SW 1271 (cell line): ENCODE measurements at places on chromosomes 12 and 14.
A peak's percentile ranks its signal among the peaks of the same experiment; 100 is the strongest.

GRCh38 chr14:50342221-50343078 lies 30.3 kb downstream of the DMAC2L start:
- DNase-seq = no peak

DNA sequence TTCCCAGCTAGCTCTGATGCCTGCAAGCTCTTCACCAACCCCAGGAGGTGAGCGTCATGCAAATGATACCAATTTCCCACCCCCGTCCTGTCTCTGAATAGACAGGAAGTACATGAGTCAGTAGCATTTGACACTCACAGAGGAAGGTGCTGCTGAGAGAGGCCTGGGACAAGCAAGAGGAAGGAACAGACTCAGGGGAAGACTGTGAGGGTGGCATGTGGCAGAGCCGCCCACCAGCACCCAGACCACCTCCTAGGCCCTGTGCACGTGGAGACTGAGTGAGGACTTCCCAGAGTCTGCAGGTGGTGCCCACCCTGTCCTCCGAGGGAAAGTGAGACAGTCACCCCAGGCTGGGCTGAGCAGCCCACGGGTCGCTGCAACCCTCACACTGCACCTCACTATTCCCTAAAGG lies 199.5 kb upstream of the SFSWAP start:
- peak; percentile 51 for DNase-seq

GRCh38 chr14:82080370-82080769 lies 546.7 kb upstream of the SEL1L start:
- no peak for DNase-seq

DNA sequence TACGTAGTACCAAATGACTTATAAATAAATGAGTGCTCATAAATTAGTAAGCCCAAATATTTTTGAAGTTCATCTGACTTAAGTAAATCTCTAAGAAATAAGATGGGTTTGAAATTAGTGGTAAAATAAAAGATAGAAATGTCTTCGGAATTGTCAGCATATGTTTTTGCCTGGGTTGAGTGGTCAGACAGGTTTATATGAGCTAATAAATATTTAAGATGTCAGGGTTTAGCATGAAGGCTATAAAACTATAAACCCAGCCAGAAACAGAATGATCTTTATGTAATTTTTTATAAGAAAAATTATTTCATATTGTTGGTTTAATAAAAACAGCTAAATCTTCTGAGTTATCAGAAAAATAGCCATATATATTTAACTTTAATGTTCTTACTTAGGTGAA lies 37.3 kb downstream of the JAG2 start:
- no peak for DNase-seq

DNA sequence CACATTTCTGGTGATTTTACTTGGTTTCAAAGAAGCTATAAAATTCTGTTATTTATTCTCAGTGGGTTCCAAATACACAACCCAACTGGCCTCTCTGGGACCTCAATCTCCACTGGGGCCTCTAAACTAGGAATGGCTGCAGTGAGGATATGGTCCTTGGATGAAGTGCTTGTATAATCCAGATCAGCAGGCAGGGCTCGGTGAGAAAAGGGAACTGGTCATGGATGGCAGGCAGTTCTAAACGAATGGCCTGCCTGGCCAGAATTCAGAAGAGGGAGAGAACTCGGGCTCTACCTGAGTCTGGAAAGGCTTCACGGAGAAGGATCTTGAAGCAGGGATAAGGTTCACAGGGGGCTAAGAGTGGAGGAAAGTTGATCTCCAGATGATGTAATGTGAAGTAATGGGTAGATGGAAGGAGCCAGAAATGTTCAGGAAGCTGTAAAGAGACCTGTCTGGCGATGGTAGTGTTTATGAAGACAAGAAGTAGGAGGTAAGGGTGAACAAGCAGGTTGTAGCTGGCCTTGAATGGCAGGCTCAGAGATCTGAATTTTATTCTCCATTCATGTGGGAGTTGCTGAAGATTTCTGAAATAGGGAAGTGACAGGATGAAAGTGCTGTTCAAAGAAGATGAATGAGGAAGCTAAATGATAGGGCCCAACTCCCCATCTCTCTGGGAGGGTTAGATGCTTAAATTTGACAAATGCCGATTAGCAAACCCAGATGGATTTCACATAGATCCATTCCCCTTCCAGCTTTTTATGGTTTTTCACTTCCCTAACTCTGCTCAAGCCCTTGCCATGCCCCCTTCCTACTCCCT lies 31.5 kb upstream of the ANO6 start:
- no peak for DNase-seq

DNA sequence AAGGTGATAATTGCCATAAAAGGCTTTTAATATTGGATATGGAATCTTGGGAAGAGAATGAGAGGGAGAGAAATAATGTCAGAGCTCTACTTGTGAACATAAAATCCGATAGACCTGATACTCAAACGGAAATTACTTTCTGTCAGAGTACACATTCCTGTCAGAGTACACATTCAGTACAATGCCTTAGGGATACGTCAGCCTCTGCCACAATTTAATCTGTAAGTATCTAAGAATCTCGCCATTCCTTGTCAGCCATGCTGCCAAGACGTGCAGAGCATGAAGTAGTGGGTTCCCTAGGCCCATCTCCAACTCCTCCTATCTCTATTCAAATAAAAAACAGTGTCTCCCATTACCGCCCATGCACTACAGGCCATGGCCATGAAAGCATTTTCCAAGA lies 242.6 kb downstream of the CEP128 start:
- no peak for DNase-seq

- no peak for DNase-seq
Measured at GRCh38 chr14:93544212-93544611, 113.5 kb downstream of the UNC79 start.

GRCh38 chr14:101789222-101789621 lies 27.7 kb downstream of the PPP2R5C start:
- no peak for DNase-seq

- no peak for DNase-seq
Measured at GRCh38 chr14:65263177-65263788, 149.2 kb upstream of the FUT8 start.

DNA sequence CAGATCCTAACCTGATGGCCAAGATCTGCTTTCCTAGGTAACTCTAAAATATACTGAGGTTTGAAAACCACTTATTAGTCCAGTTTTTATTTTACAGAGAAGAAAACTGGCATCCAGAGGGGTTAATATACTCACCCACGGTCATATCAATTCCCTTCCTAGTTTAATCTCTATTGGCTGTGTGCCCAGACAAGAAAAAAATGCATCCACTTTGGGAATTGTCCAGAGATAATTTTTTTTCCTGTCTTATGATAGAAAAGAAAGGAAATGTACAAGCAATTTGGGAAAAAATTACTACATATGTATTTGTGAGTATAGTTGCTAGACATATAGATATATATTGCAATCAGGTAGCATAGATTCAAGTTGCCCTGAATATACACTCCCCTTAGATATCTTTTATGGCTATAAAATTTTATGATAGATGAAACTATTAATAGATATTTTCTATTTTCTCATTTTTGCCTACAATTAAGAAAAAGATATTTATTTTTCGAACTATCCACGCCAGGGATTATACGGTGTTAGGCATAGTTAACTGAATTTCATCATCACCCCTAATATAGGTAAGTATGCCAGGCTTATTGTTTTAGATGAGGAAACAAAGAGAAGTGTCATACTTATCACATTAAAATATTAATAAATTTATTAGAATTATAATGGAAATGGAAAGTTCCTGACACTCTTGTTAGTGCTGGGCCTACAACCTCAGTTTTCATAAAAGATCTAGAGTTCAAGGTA lies 100.5 kb upstream of the SLC38A2 start:
- peak; percentile 50 for DNase-seq

DNA sequence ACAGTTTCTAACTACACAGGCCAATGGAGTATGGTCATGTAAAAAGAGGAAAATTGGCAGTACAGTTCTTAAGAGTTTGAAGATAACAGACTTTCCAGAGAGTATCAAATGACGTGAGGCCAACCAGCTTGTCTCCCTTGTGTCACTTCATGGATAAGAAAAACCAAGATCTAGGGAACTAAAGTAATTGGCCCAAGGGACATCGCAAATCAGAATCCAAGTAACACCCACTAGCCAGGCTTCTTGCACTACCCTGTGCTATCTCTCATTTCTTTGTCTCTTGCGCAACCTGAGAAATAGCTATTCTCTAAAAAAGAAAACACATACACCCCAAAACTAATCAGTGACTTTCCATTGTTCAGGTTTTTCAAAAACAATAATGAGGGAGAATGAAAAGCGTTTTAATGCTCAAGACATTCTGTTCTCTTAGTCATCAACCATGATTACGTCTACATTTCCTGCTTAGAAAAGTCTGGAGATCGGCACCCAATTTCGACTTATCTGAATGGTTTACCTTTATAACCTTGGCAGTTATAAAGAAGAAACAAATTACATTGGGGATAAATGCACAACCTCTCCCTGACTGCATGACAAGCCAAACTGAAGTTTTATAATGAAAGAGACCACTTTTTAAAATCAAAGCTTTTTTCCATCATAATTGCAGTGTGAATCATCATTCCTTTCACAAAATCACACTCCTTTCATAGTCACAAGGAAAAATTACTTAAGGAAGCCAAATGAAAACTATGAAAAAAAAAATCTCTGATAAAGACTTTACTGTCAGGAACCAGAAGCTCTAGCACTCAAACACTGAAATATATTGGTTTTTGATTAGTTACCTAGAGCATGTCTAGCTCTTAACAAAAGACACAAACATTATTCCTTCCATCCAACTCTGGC lies 42.1 kb downstream of the TMTC1 start:
- DNase-seq = no peak

DNA sequence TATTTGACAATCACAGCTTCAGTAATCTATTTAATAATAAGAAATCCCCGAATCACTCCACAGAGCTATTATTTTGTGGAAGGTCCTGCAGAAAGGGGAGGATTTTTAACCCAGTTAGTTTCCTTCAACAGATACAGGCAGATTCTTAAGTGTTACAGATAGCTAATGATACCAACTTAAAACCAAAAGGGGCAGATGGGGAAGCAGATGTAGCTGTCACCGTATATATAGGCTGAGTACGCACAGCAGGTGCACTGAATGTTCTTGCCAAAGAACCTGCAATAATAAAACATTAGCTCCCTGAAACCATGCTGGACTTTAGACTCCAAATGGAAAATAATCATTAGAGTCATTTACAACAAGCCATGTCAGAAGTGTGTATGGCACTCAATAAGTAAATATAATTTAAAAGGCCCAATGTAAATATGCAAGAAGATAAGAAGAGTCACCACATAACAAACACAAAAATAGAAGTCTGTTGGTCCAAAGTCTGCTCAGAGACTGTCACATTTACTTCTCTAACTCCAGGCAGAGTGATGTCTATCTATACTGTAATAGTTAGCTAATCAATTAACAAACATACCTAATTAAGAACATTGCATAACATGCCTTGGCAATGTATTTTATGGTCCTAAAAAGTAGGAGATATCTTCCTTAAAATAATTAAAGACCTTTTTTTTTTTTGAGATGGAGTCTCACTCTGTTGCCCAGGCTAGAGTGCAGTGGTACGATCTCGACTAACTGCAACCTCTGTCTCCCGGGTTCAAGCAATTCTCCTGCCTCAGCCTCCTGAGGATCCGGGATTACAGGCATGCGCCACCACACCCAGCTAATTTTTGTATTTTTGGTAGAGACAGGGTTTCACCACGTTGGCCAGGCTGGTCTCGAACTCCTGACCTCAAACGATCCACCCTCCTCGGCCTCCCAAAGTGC lies 78.8 kb downstream of the SEC23A start:
- no peak for DNase-seq

DNA sequence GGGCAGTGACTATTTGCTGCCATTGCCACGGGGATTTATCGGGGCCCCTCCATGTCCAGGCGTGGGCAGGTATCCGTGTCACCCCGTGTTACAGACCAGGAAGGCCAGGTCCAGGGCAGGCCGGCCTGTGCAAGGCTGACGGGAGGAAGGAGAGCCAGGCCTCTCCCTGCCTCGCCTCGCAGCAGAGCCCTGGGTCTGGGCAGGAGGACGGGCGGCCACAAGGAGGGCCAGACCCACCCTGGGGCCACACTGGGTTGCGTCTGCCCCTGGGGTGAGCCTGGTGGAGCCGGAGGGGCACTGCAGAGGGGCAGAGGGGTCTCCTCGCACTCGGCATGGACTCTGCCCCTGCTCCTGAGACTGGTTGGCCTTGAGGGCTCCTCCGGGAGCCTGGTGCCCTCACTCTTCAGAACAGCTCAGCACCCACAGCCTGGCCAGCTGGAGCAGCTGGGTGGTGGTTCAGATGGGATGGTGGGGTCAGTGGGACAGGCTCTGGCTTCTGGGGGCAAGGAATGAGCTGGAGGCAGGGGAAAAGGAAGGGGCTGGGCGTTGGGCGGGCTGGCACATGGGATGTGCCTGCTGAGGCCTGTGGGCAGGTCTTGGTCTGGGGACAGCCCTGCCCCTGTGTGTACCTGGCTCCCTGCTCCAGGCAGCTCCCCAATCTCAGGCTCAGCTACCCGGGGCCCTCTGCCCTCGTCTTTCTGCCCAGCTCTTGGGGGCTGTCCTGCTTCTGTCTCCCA lies 53.9 kb downstream of the KIF26A start:
- no peak for DNase-seq

DNA sequence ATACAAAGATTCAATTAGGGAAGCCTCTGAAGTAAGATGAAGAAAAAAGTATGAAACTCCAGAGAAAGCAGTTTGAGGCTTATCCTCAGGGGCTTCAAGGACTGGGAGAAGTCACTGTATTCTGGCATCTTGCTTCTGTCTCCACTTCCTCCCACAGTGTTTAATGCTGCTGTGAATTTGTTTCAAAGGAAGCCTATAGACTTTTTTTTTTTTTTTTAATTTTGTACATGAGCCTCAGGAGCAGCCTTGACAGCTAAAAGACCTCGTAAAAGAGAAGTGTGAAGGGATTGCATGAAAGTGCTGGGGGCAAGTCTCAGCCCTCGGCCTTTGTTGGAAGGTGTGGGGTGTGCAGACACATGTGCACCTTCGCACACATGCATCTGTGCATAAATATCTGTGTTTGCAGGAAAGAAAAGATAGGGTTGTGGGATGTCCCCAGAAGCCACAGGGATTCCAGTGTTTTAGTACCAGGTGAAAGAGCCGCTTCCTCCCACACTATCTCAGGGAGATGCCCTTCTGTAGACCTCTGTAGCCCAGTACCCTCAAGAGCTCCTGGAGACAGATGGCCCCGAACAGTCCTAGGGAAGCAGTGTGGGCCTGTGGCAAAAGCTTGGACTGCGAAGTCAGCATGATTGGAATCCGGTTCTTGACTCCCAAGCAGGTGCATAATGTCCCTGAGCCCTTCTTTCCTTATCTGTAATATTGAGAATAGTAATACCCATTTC lies 193.5 kb upstream of the BCL2L14 start:
- DNase-seq = no peak

- no peak for DNase-seq
Measured at GRCh38 chr12:91327131-91327530, 144.5 kb upstream of the DCN start.
